ENCODE measurements at places on chromosomes 1 and 21.

GRCh38 chr1:99851850-99852454, 1.8 kb downstream of the AGL start:
- DNase-seq: no peak

GRCh38 chr1:244665771-244666217, 12.9 kb downstream of the DESI2 start:
- no peak for DNase-seq

- no peak for DNase-seq
These were observed 23.0 kb upstream of the ZBTB40 start for GRCh38 chr1:22428672-22429071.

- DNase-seq: no peak
These were observed 3.1 kb downstream of the ESPN start for GRCh38 chr1:6427441-6428390.

GRCh38 chr1:240794046-240794843, 182.3 kb upstream of the GREM2 start:
- DNase-seq: no peak

DNA sequence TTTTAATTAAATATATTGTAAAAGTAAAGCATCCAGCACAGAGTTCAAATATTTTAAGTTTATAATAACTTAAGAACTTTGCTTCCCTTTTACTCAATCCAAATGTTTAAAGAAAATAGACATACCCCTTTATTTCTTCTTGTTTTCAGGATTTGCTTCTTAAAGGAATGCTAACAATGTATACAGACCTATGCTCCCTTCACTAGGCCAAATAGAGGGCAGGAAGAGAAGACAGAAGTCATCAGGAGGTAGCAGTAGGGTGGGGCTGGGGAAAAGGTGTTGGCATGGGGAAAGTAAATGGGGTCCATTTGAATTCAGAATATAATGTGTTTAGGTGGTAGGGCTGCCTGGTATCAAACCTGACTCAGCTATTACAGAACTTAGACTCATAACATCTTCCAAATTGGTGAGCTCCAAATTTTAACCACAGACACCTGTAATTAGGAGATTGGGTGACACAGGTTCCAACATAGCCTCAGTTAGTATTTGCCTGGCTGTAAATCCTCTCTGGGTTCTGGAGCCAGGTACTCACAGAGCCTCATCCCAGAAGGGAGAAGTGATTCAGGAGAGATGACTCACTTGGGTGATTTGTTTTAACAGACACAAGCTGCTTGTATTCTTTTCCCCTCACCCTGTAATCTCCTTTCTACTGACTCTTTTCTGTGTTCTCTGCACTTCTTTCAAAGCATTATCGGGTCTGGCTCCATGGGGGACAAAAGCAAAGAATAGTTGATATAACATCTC, 60.1 kb upstream of the DUSP10 start:
- DNase-seq: no peak

- no peak for DNase-seq
These were observed 15.2 kb upstream of the LMNA start for GRCh38 chr1:156099282-156099681.

DNA sequence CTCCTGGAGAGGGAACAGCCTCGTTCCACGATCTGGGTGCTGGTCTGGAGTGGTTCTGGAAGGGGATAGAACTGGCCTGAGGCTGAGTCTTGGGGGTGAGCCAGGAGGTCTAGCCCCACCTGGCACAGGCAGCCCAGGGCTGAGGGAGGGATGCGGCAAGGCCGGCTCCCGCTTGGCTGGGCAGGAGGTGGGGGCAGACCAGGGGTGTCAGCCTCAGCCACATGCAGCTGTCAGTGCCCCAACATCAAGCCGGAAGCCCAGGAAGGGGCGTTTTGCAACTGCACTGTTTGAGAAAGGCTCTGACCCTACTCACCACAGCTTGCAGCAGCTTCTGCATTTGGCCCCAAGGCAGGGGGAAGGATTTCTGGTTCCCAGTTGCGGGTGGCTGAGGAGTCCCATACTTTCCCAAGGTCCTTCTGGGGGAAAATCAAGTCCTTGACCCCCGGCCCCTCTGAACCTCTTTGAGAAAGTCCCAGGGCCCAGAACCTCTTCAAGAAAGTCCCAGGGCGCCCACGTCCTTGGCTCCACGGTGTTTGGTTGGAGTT, 2.0 kb downstream of the EFHD2 start:
- DNase-seq: peak; percentile 56

DNA sequence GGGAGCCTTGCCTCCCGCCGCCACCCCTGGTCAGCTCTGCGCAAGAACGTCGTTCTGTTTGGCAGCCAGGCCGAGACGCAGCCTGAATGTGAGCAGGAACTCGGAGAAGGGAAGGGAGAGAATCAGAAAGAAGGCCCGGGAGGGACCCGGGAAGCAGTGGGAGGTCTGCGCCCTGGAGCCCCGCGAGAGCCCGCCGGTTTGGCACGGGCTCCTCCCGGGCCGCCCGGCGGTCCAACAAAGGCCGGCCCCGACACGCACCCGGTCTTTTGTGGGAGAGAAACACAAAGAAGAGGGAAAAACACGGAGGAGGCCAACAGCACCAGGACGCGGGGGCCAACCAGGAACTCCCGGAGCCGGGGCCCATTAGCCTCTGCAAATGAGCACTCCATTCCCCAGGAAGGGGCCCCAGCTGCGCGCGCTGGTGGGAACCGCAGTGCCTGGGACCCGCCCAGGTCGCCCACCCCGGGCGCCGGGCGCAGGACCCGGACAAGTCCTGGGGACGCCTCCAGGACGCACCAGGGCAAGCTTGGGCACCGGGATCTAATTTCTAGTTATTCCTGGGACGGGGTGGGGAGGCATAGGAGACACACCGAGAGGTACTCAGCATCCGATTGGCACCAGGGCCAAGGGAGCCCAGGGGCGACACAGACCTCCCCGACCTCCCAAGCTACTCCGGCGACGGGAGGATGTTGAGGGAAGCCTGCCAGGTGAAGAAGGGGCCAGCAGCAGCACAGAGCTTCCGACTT, 2.7 kb upstream of the OLIG2 start:
- DNase-seq: no peak

DNA sequence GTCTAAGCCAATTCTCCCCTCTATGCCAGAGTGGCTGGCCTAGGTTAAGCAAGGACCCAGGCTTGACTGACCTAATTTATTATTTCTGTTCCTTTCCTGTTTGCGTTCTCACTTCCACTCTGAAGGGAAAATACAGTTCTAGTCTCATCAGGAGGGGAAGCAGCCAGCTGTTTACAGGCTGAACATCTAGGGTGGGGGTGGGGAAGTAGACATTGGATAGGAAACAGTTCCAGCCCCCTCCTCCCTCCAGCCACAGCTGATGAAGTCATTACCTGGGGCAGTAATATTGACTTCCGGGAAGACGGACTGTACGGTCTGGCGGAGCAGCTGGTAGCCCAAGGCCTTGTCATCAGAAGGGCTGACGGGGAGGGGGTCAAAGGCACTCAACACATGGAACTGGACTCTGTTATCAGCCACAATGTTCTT, 17.6 kb downstream of the PM20D1 start:
- DNase-seq: no peak

DNA sequence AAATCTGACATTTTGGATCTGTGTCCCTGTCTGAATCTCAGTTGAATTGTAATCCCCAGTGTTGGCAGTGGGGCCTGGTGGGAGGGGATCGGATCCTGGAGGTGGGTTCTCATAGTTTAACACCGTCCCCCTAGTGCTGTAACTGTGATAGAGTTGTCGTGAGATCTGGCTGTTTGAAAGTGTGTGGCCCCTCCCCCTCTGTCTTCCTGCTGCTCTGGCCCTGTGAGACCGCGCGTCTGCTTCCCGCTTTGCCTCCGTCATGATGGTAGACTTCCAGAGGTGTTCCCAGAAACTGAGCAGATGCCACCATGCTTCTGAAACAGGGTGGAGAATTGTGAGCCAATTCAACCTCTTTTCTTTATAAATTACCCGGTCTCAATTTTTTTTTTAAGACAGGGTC, 25.0 kb downstream of the AGPAT3 start:
- DNase-seq: no peak

GRCh38 chr1:204706838-204707509, 21.4 kb upstream of the LRRN2 start:
- DNase-seq: no peak

DNA sequence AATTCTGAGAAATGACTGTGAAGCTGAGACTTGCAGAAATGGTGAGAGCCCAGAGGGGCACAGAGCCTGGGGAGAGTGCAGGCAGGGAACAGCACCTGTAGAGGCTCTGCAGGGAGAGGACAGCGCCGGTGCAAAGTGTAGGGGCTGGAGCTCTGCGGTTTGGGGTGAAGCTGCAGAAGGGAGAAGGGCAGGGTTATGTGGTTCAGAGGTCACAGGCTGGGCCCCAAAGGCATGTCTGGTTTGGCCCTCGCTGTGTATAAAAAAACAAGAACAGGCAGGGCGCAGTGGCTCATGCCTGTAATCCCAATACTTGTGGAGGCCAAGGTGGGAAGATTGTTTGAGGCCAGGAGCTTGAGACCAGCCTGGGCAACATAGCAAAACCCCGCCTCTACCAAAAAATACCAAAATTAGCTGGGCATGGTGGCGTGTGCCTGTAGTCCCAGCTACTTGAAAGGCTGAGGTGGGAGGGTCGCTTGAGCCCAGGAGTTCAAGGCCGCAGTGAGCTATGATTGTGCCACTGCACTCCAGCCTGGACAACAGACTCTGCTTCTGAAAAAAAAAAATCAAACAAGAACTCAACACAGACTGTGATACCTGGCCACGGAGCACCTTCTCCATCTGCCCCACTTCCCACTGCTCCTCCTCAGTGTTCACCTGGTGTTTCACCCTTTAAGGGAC, 29.1 kb downstream of the SERINC2 start:
- no peak for DNase-seq

DNA sequence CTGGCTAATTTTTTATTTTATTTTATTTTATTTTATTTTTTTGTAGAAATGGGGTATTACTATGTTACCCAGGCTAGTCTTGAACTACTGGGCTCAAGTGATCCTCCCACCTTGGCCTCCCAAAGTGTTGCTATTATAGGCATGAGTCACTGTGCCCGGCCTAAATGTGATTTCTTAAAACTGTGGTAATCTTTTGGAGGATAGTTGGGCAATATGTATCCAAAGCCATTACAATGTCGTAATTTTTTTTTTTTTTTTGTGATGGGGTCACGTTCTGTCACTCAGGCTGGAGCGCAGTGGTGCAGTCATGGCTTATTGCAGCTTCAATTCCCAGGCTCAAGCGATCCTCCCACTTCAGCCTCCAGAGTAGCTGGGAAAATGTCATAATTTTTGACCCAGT, 14.2 kb downstream of the ETV3L start:
- DNase-seq: no peak

DNA sequence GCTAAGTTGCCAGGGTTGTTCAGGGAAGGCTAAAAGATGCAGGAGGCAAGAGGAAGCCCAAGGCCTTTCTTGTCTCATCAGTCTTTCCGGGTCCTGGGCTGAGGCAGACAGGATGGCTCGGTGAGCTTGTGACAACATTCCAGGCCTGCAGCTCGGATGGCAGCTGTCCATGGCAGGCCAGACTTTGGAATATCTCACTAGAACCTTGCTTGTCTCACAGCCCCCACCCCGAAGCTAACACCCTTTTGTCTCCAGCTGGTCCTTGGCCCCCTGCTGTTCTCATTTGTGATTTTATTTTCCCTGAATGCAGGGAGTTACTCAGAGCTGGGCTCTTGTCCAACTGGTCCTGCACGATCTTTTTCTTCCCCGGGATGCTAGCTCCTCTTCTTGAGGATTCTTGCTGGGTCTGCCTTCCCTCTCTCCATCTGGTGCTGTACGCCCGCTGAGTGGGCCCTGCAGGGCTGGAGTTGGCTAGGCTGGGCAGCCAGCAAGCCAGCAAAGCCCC, 477.2 kb upstream of the CAMK1G start:
- no peak for DNase-seq

DNA sequence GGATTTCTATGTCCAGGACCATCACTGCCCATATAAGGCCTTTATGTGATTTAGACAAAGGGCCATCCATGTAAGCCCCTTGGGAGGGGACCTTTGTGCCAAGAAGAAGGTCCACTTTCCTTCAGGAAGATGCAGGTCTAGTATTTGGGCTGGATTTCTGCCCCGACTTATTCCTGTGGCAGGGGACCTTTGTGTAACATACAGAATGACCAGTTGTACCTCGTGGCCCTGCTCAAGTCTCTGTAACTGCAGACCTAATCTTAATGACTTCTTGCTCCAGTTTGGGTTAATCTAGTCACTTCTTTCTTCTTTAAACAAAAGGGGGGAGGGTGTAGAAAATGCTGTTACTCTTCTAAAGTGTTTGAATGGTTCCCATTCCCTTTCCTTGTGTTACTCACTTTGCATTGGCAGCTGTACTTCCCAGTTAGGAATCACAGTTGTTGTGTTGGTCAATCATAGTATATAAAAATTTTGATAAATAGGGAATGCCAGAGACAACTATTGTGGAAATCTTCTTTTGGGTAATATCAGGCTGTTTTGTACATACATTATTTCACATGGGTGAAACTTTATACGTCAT, 54.2 kb downstream of the MIGA1 start:
- DNase-seq: no peak

GRCh38 chr1:208531003-208531750, 287.0 kb upstream of the PLXNA2 start:
- DNase-seq: no peak

- DNase-seq: no peak
These were observed 59.9 kb downstream of the MAN1C1 start for GRCh38 chr1:25676488-25676887.

DNA sequence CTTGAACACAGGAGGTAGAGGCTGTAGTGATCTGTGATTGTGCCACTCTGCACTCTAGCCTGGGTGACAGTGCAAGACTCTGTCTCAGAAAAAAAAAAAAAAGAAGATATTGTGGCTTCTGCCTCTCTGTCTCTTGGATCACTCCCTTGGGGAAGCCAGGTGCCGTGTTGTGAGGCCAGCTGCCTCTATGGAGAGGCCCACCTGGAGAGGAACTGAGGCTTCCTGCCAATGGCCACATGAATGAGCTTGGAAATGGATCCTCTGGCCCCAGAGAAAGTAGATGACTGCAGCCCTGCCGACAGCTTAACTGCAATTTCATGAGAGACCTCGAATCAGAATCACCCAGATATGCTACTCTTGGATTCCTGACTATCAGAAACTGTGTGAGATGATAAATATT, 19.7 kb upstream of the AK2 start:
- DNase-seq: no peak

- DNase-seq: no peak
These were observed 13.2 kb downstream of the NAV1 start for GRCh38 chr1:201551877-201552731.

GRCh38 chr1:44025816-44026215, 5.4 kb downstream of the SLC6A9 start:
- no peak for DNase-seq

DNA sequence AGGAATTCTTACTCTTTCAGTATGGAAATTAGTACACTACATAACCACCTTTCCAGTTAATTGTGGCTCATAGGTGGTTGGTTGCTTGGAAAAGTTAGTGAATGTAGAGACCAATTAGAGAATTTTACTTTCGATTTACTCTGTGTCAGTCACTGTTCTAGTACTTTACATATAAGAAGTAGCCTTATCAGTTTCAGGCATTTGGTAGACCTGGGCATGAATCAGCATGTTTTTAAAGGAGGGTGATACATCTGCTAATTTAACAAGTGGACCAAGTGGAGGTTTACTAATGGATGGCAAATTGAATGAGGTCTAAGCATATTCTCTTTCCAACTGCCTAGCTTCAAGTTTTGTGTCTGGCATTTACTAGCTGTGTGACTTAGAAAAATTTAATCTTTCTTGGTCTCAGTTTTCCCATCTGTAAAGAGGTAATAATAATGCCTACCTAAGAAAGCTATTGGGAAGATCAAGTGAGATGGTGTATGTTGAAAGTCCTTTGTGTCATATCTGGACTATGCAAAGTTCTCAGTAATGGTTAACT, 1158.6 kb downstream of the PLA2G4A start:
- no peak for DNase-seq

Measured in activated gamma-delta T cell treated with Interleukin-2 at 50 U/mL for 16 hours (primary cell).